ENCODE measurements at places on chromosomes 5 and 9. TPM values are rescaled to one million over a fixed set of nuclear protein-coding genes. Genes with fewer than 3 reads are reported as not detected.
A peak's percentile ranks its signal among the peaks of the same experiment; 100 is the strongest.

DNA sequence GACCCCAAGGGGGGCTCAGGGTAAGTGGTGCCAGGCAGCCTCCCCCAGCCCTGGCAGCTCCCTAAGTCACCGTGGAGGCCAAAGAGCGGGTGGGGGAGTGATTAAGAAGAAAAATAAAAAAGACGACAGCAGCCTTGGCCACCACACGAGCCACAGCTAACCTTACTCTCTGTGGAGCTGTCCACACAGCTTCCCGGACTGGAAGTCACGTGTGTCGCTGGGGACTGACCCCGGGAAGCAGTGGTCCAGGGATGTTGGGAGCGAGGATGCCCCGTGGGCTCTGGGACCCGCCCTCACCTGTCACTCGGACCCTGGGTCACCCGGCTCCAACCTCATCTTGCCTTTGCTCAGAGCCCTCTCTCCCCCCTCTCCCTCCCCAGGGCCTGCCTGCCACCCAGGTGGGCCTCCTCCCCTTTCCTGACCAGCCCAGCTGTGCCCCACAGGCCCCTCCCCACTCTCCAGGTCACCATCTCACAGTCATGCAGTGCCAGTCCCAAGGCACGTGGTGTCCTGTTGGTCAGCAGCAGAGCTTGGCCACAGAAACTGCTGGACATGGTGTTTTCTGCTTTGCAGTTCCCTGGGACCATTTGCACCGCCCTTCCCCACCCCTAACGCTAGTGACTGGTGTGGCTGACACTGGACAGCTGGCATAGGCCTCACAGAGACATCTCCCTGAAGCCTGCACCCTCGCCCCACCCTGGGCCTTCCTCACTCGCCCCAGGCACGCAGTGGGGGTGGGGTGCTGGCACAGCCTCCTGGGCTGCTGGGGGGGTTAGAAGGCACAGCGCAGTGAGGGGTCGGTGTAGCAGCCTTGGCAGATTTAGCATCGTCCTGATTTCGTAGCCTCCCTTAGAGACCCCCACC lies 9.8 kb upstream of the EXOC3 start:
- DNase-seq = no peak

DNA sequence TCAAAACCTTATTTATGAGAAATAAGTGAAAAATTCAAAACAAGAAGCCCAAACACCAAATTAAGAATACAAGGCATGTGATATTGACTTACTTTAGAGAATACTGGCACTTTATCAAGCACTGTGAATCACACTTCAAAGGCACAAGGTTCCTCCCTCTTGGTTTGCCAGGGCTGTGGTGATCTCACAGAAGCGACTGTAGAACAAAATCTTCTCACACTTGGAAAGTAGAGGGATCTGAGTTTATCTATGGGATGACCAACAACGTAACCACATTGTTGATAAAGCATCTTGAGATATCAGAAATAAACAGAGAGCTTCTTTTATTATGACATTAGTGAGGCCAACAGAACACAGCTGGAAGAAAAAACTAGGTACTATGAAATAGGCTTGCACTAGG lies 295.9 kb downstream of the NFIB start:
- no peak for DNase-seq

DNA sequence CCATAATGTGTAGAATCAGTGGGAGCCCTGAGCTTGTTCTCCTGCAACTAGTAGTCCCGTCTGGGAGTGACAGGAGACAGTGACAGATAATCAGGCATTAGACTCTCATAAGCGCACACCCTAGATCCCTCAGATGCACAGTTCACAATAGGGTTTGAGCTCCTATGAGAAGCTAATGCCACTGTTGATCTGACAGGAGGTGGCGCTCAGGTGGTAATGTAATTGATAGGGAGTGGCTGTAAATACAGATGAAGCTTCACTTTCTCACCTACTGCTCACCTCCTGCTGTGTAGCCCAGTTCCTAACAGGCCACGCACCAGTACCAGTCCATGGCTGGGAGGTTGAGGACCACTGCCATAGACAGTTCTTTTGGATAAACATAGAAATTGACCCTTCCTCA lies 188.7 kb downstream of the ROR2 start:
- no peak for DNase-seq

DNA sequence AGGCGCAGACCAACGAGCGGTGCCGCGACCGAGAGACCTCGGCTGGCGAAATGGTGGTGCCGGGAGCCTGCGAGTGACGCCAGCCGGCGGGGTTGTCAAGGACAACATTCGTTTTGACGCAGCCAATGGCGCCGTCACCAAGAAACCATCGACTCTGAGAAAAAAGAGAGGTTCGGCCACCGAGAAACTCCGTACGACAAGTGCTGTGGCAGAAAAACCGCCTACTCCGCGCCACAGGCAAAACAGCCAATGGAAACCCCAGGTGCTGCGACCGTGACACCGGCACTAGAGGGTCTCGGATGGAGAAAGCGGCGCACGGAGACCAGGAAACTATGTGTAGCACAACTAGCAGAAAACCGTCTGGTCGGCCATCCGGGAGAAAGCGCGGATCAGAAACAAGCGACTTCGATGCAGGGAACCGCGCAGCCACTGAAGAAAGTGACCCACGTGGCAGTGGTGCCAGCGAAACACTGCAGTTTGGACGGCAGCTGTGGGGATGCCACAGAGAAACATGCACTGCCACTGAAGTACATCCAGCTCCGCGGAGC lies 88.8 kb downstream of the ANXA2R start:
- peak; percentile 43 for DNase-seq

GRCh38 chr5:154447089-154447725 lies 1.4 kb downstream of the SAP30L start:
- DNase-seq = no peak

- DNase-seq = peak; percentile 9
Measured at GRCh38 chr5:114418176-114419066, 56.6 kb downstream of the KCNN2 start.

DNA sequence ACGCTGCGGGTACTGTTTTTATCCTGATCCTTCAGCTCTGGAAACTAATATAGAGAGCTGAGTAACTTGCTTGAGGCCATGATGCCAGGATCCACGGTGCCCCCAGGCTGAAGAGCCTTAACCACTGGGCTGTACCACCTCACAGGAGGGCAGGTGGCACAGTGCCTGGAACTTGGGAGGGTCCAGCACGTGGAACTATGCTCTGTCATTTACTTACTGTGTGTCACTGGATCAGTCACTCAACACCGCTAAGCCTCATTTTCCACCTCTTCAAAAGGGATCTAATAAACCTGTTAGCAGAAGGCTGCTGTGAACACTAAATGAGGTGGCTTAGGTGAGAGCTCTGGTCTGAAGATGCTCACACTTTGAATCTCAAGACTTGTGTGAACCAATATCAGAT lies 29.6 kb downstream of the KCNIP1 start:
- no peak for DNase-seq

DNA sequence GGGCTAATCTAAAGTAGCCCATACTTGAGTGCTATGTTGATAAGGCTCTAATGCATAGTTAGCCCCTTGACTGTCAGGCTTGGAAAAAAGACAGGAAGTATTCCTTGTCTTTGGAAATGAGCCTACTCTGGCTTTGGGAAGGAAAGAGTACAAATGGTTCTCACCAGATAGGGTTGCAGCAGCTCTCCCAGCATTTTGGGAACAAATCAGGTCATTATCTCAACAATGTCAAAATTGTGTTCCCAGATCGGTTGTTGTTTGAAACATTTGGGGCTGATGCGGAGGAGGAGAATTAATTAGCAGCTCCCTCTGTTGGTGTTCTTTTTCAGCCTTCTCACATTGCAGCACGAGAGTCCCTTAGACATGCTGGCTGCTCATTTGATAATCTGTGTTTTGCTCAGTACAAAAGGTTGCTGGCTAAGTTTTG lies 294.7 kb upstream of the DMRT1 start:
- no peak for DNase-seq

- DNase-seq = no peak
Measured at GRCh38 chr5:139755892-139756671, 39.5 kb upstream of the PSD2 start.

GRCh38 chr9:109894921-109895758 lies 115.1 kb downstream of the PALM2AKAP2 start:
- DNase-seq = no peak

- no peak for DNase-seq
Measured at GRCh38 chr9:89496645-89497256, 1.2 kb downstream of the SEMA4D start.

DNA sequence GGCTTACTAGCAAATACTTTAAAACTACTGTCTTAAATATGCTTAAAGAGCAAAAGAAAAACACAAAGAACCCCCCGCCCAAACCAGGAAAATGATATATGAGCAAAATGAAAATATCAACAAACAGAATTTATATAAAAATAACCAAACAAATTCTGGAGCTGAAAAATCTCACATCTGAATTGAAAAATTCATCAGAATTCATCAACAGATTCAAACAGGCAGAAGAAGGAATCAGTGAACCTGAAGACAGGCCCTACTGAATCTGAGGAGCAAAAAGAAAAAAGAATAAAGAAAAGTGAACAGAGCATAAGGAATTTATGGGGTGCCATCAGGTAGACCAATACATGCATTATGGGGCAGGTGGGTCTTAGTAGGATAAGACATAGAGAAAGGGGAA lies 49.8 kb upstream of the SPTLC1 start:
- DNase-seq = no peak

GRCh38 chr5:53322257-53322656 lies 158.2 kb upstream of the FST start:
- DNase-seq = no peak

- DNase-seq = no peak
Measured at GRCh38 chr9:75545287-75545686, 345.2 kb upstream of the PCSK5 start.

- DNase-seq = no peak
Measured at GRCh38 chr9:87886933-87887505, 4.3 kb downstream of the SPATA31E1 start.

DNA sequence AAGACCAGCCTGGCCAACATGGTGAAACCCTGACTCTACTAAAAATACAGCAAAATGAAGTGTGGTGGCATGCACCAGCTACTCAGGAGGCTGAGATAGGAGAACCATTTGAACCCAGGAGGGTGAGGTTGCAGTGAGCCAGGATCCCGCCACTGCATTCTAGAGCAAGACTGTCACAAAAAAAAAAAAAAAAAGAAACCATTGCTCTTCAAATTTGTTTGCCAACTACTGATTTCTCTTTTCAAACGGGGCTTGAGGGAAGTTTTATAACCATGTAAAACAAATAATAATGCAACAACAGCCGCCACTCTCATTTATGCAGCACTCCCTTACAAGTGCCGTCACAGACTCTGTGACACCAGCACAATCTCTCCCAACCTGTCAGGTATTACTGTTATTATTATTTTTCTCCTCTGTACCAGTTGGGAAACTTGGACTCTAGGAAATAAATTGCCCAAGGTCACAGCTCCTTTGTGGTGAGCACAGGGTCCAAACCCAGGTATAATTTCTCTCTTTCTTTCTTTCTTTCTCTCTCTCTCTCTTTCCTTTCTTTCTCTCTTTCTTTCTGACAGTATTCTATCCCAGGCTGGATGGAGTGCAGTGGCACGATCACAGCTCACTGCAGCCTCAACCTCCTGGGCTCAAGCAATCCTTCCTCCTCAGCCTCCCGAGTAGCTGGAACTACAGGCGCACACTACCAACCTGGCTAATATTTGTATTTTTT lies 25.4 kb downstream of the SERINC5 start:
- no peak for DNase-seq

- DNase-seq = no peak
Measured at GRCh38 chr5:127358740-127359139, 68.1 kb downstream of the MEGF10 start.

DNA sequence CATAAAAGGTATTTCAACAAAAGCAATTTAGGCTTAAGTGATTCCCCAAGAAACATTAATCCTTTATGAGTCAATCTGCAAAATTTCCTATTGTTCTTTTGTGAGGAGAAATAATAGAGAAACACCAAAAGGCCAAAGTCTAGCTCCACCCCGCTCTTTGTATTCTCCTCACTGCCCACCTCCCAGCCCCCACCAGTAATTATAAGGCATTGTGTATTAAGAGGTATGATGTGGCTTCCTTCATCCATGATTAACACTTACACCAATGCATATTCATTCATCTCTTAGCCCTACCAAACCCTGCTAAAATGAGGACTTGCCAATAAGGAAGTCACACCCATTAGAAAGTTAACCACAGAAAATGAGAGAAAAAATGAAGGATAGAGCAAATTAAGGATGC lies 105.3 kb upstream of the SPATA31D4 start:
- DNase-seq = no peak

- DNase-seq = peak; percentile 82
Measured at GRCh38 chr5:132963171-132964104, at the start of gene AFF4. AFF4 (minus strand) TSS chr5:132963634; CDS start chr5:132937189, 26,445 bp downstream.

GRCh38 chr9:97543561-97543960 lies 42.1 kb downstream of the TMOD1 start:
- DNase-seq = no peak

- DNase-seq = no peak
Measured at GRCh38 chr9:98989036-98990000, 45.6 kb downstream of the COL15A1 start.

DNA sequence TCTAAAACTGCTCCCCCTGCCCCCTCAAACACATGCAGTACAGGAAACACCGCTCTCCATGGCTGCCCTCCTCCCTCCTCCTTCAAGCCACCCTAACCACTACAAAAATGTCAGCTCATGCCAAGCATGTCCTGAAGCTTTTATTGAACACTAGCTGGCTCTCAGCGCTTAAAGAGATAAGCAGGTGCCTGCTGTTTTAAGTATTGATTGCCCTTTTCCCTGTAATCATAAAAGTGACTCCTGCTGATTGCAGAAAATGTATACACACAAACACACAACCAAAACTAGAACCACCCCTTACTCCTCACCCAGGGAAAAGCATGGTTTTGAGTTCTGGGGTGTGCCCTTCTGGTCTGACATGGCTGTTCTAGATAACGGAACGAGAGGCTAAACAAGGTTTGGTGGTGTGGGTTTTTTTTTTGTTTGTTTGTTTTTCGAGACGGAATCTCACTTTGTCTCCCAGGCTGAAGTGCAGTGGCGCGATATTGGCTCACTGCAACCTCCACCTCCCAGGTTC lies 3.7 kb upstream of the UCK1 start:
- DNase-seq = no peak

GRCh38 chr9:70880535-70880934 lies 240.9 kb downstream of the TRPM3 start:
- no peak for DNase-seq

DNA sequence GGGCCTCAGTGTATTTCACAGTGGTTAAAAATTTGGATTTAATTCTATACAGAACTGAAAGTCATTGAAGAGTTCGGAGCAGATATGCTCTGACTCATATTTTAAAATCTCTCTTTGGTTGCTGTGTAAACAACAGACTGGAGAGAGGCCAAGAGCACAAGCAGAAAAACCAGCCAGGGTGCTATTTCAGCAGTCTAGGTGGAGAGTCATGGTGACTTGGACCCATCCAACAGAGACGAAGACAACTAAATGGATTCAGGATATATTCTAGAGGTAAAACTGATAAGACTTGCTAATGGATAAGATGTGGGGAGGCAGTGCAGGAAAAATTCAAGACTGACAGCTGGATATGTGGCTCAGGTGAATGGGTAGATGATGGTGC lies 168.9 kb downstream of the MAPKAP1 start:
- DNase-seq = no peak

The BARX1 gene
- polyA plus RNA-seq = 0.25 TPM

The GALNT12 gene
- polyA plus RNA-seq = 8.8 TPM

The GARIN3 gene
- not detected for polyA plus RNA-seq

The DAPK1 gene
- polyA plus RNA-seq = 68.4 TPM

The ABO gene
- polyA plus RNA-seq = 6.8 TPM

The IL33 gene
- 8.9 TPM for polyA plus RNA-seq

The LOX gene
- 45.3 TPM for polyA plus RNA-seq

The NRG2 gene
- polyA plus RNA-seq = 0.72 TPM

The ADAMTS2 gene
- polyA plus RNA-seq = 9.4 TPM

The MARCHF11 gene
- 5.7 TPM for polyA plus RNA-seq

The PLAC8L1 gene
- 0.68 TPM for polyA plus RNA-seq

The IL3 gene
- polyA plus RNA-seq = not detected

The LHX6 gene
- 3.5 TPM for polyA plus RNA-seq

The ERP44 gene
- polyA plus RNA-seq = 43.6 TPM

The TRIM36 gene
- 2.2 TPM for polyA plus RNA-seq

The CEP72 gene
- polyA plus RNA-seq = 7.6 TPM

The MLANA gene
- polyA plus RNA-seq = 0.32 TPM

Data from right renal cortex interstitium (tissue), 3 donors.